ENCODE measurements at places on chromosomes 1 and 21.

GRCh38 chr1:212945463-212946160 is 4.7 kb upstream of the VASH2 start:
- DNase-seq: no peak

GRCh38 chr1:54803761-54804470 is 2.8 kb upstream of the TTC22 start:
- DNase-seq: no peak

GRCh38 chr1:43518935-43519686 is 11.6 kb upstream of the PTPRF start:
- DNase-seq: no peak

GRCh38 chr1:208595745-208596144 is 351.6 kb upstream of the PLXNA2 start:
- no peak for DNase-seq

GRCh38 chr1:87535551-87535950 is 206.9 kb downstream of the LMO4 start:
- DNase-seq: no peak

- DNase-seq: no peak
These were observed 4.7 kb downstream of the DNALI1 start for GRCh38 chr1:37561133-37562132.

DNA sequence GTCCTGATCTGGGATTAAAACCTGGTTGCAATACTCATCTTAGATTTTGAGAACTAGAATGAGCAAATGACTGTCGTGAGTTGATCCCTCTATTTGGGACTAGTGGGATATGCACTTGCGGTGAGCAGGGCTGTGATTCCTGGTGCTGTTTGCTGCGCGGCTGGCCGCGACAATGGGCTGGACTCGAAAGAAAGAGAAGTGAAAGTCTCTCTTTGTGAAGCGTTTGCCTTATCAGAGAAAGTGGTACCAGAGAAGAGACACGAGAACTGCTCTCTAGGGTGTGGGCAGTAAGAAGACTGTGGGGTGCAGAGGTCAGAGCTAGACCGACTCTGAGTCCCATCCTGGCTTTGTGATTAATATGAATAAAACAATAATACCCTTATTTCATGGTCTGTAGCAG is 8.6 kb downstream of the ST6GALNAC3 start:
- DNase-seq: no peak

- DNase-seq: no peak
These were observed 85.6 kb downstream of the GDAP2 start for GRCh38 chr1:117843791-117844190.

- DNase-seq: no peak
These were observed 1397.2 kb downstream of the MRPL39 start for GRCh38 chr21:24210130-24210529.

- no peak for DNase-seq
These were observed 26.8 kb downstream of the PTTG1IP start for GRCh38 chr21:44846485-44847260.

DNA sequence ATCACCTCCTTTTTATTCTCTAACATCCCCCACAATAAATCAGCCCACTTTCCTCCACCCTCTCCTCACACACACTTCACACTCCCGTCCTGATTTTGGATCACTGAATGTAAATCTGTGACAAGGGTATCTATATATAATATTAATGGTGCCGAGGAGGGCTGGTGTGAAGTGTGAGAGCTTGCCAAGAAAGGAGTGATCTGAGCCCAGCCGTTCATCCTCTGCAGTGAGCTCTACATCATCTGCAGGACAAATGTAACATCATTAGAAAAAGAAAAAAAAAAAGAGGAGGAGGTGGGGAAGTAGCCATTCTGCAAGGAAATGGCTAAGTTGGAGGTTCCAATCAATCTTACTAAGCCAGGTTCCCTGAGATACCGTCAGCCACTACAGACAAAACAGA is 291.7 kb upstream of the RRP15 start:
- no peak for DNase-seq

DNA sequence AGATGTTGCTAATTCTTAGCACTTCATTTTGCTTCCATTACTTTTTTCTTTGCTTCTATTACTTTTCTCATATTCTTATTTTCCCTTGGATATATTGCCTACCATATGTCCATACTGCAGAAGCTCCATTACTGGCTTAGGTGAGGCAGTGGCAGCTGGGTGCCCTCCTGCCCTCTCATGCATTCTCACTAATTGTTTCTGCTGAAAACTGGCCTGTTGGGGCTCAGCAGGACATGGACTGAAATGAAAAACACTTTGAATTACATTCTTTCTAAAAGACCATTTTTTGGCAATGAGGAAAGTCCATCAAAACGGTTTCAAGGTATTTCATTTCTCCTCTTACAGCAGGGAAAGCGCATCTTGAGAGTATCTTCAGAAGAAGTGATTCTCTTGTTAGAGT is 122.9 kb downstream of the MAST2 start:
- DNase-seq: no peak

GRCh38 chr1:39474810-39475209 is 16.6 kb upstream of the BMP8A start:
- no peak for DNase-seq

GRCh38 chr1:197526736-197527371 is 248.4 kb downstream of the DENND1B start:
- no peak for DNase-seq

- DNase-seq: no peak
These were observed 253.6 kb upstream of the IRF2BP2 start for GRCh38 chr1:234863551-234863971.

DNA sequence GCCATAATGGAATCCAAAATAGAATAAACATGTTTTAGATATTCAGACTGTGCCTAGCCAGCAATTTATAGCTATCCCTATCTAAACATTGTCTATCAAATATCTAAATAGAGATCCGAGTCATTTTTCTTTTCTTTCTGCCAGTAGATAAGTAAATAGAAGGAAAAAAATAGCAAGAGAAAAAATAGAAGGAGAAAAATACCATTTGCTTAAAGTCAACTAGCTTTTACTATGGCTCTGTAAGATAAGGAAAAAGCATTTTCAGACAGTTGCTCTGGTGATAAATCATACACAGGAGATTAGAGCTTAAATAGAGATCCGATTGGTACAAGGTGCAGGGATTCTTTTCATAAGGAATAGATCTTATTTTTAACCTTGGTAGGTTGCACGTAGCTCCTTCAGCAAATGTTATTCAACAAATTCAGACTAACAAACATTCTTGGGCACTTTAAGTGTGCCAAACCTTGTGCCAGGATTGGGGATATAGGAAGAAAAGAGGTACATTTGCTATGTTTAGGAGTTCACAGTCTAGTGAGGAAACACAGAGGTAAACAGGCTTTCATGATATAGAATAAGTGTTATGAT is 70.1 kb upstream of the CCDC190 start:
- no peak for DNase-seq

DNA sequence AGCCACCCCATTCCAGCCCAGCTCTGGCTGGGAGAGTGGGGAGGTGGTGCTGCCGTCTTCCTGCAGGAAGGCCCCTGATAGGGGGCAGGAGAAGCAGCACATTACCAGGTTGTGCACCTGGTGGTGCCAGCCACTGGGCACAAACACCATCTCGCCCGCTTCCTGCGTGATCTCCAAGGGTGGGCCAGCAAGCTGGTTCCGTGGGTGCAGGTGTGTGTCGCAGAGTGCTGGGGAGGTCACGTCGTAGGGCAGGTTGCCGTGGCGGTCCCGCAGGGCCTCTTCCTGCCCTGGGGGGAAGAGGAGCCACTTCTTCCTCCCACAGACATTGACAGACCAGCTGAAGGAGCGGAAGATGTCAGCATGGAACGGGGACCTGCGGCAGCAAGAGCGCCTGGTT is 1.8 kb downstream of the JMJD4 start:
- no peak for DNase-seq

GRCh38 chr1:2318314-2319278 is 72.8 kb downstream of the MORN1 start:
- no peak for DNase-seq

GRCh38 chr1:202283991-202284390 is 57.7 kb downstream of the UBE2T start:
- no peak for DNase-seq

- no peak for DNase-seq
These were observed 3.4 kb upstream of the RPE65 start for GRCh38 chr1:68453060-68453670.

DNA sequence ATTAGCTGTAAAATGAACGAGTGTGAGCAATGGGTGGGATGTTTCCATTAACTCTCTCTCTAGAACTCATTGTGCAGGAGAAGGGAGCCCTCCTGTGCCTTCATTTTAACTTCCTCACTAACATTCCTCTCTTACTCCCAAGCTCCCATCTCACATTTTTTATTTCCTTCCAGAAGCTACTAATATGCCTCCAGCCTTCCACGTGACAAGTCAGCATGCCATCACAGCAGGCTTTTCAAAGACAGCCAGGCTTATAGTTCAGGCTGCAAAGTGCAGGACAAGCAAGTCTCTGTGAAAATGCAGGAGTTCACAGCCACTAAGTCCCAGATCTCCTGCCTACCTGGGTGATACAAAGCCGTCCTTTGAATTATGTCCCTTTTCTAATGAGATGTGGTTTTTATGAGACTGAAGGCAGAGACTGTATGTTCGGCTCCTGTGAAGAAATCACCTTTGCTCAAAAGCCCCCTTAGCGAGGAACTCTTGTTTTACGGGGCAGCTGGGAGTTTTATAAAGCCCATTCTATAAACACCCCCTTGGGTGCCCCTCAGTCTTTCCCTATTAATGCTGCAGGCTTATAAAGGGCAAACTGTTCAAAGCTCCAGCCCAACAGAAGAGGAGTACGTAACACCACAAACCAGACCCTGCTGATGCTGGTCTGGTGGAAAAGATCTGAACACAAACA is 14.8 kb upstream of the ANGPTL7 start:
- DNase-seq: no peak

GRCh38 chr1:207965392-207966387 is 54.8 kb upstream of the CD34 start:
- no peak for DNase-seq

DNA sequence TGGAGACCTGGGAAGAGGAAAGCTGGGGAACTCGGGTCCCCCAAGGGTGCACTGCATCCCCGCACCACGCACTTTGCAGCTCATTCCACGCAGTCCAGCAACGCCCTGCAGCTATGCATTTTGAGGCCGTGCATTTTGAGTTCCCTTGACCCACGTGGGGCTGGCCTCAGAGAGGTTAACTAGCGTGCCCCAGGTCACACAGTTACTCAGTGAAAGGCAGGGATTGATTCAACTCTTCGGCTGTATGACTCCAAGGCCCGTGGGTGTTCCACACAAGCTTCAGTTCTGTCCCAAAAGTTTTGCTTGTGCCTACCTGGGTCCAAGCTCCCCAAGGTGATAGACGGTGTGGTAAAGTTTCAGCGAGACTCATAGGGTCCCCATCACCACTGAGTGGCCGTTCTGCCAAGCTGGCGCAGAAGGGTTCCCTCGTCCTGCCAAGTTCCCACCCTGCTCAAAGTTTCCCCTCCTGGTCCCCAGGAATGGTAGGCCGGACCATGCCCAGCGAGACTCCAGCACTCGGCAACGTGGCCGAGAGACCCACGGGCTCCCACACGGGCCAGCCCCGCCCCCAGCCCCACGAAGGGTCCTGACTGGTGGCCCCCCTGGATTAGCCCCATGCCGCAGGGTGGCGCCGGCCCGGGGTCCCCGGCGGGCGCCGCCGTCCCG is 611 bp downstream of the HSPG2 start:
- DNase-seq: no peak

DNA sequence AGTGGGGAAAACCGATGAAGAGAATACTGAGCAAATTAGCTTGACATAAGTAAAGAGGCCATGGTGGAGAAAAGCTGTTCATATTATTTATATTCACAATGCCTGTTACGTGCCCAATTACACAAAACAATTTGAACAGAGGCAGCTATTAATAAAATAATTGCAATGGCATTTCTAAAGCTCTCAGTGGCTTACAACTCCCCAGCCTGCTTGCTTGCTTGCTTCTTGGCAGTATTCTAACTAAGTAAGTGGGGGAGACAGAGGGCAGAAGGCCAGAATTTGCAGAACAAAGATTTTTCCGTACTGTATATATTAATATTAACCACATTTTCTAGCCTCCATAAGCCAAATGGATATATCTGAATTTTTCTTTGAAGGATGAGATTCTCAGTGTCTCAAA is 12.9 kb downstream of the PTPN14 start:
- DNase-seq: no peak

DNA sequence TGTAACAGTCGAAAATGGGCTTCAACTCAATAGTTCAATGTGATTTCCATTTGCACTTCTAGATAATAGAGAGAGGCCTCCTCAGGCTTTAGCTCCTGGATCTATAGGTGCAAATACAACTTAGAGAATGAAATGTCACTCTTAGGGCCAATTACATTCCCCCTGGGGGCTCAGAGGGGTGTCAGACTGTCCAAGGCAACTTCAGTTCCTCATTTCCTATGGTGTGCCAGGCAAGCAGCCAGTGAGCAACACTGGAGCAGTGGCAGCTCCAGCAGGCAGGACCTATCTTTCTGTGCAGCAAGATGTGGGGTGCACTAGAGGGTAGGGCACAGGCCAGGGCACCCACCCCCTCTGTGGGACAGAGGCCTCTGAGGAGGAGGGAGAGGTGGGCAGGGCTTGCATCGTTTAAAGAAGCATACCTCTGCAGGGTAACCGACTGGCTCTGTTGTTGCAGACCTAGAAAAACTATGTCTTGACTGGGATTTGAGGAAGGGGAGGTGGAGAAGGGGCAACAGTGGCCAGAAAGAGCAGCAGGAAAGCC is 97.3 kb downstream of the SUSD4 start:
- DNase-seq: no peak

DNA sequence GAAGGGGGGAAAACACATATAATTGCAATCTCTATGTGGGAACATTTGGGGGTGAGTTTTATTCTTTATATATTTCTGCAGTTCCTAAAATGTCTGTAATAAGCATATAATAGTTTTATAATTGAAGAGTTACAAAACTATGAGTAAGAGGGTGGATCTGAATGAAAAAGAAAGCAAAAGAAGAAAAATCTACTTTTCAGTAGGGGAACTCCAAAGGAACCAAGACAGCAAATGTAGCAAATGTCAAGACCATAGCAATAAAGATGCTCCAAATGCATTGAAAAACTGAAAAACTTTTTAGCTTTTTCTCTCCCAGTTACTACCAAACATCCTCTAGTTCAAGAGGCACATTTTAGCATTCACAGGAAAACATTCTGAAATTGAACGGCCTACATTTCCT is 434.8 kb downstream of the LMO4 start:
- no peak for DNase-seq

DNA sequence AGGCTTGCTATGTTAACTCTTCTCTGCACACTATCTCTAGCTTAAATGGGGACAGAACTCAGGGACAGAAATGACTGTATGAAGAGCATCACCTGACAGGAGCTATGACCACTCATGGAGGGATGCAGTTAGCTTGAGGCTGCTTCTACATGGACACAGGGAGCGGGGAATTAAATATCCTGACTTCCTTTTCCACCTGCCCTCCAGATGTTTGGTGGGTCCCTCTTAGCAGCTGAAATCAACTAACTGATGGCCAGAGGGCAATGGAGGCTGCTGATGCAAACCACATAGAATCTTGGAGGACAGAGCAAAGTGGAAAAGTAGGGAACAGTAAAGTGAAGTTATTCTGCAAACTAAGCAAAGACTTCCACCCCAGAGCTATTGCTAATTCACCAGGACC is 214.1 kb downstream of the USH2A start:
- no peak for DNase-seq

DNA sequence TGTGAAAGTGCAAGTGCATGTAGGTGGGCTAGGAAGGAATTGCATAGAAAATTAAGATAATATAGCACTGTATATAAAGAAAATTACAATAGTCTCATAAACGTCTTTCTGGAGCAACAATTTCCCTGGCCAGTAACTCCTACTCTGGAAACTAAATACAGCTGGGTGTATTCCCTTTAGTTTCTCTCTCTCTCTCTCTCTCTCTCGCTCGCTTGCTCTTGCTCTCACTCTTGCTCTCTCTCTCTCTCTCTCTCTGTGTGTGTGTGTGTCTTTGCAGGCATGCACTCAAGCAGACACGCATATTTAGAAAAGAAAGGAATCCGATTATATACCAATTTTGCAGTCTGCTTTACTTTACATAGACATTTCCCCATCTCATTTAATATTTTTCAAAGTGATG is 14.7 kb downstream of the S100A10 start:
- DNase-seq: no peak

Measured in GM12864 (cell line).